ENCODE measurements at places on chromosomes 7 and 10. TPM values are rescaled to one million over a fixed set of nuclear protein-coding genes. Genes with fewer than 3 reads are reported as not detected.
A peak's percentile ranks its signal among the peaks of the same experiment; 100 is the strongest.

Gene SLC13A4
- total RNA-seq = not detected

DNA sequence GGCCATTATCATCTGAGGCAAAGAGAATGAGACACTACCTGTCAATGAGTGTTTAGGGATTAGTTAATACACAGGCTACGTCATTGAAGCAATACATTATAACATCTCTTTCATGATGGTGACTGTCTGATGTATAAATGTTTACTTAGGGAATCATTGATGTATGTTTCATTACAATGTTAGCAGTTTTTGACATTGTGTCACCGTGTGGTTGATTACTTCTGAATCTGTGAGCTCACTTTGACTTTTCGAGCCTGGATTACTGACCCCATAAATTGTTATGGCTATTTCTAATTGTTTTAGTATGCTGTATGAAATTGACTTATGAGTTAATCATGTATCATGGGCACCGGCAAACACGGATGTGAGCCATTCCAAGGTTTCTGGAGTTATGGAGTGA lies 494.0 kb downstream of the MAGI2 start:
- H3K27ac ChIP-seq = no peak overlapping the region
- H3K36me3 ChIP-seq = no peaks in the 10 kb centered on the region
- DNase-seq = no peak
- H3K4me1 ChIP-seq = no peaks in the 10 kb centered on the region

Gene ADCY1
- total RNA-seq = 0.02 TPM

DNA sequence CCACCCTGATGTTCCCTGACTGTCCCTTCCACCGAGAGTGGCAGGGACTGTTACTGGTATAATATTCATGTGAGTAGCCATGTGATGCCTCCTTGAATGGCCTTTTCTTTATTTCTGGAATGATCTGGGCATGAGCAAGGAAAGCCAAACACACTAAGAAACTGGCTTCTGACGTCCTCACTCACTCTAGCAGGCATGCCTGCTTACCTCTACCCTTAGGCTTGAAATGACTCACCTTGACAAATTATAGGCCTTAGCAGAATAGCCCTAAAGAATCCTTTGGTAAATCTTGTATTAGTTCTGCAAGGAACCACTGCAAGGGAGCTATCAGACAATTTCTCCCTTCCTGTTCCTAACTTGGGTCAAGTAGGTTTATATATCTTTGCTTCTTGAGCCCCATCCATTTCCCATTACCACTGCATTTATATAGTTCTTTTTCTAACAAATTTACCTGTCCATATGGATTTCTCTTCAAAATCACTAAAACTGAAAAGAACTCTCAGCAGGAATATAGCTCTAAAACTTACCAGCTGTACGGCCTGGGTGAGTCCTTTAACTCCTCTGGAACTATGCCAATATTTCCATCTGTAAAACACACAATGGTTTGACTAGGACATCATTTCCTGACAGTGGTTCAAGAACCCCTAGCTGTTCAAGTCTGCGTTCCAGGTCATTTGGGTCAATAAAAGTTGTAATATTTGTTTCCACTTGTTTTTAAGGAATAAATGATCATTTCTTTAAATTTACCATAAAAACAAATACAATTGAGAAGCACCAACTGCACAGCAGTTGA lies 13.0 kb upstream of the NDUFA5 start:
- H3K36me3 ChIP-seq = no peaks in the 10 kb centered on the region
- H3K4me1 ChIP-seq = no peaks in the 10 kb centered on the region
- H3K4me3 ChIP-seq = no peak overlapping the region
- no peaks in the 10 kb centered on the region for H3K27me3 ChIP-seq
- DNase-seq = no peak
- H3K27ac ChIP-seq = no peak overlapping the region

GRCh38 chr7:129952653-129953560 lies at the start of gene UBE2H:
Gene UBE2H (minus strand): TSS chr7:129952960. CDS start chr7:129952555, 405 bp downstream.
- peak within 1 kb of the TSS; percentile 80 for H3K27ac ChIP-seq
- H3K4me3 ChIP-seq = peak within 1 kb of the TSS; percentile 63
- no peaks in the 10 kb centered on the region for H3K27me3 ChIP-seq
- no peaks in the 10 kb centered on the region for H3K36me3 ChIP-seq

GRCh38 chr7:24786941-24787340 lies 29.7 kb upstream of the GSDME start:
- H3K27me3 ChIP-seq = no peaks in the 10 kb centered on the region
- DNase-seq = peak; percentile 11
- no peaks in the 10 kb centered on the region for H3K4me1 ChIP-seq
- no peaks in the 10 kb centered on the region for H3K36me3 ChIP-seq
- no peak overlapping the region for H3K4me3 ChIP-seq

GRCh38 chr10:2122431-2123124 lies 385.3 kb upstream of the ADARB2 start:
- DNase-seq = no peak

Gene GDF2
- not detected for total RNA-seq

GRCh38 chr7:139049936-139050335 lies 14.1 kb upstream of the ZC3HAV1L start:
- no peaks in the 10 kb centered on the region for H3K27me3 ChIP-seq
- DNase-seq = no peak
- H3K4me3 ChIP-seq = no peak overlapping the region
- peaks cover 88% of the 10 kb centered on the region for H3K36me3 ChIP-seq

Gene CALHM2
- total RNA-seq = 55.2 TPM

DNA sequence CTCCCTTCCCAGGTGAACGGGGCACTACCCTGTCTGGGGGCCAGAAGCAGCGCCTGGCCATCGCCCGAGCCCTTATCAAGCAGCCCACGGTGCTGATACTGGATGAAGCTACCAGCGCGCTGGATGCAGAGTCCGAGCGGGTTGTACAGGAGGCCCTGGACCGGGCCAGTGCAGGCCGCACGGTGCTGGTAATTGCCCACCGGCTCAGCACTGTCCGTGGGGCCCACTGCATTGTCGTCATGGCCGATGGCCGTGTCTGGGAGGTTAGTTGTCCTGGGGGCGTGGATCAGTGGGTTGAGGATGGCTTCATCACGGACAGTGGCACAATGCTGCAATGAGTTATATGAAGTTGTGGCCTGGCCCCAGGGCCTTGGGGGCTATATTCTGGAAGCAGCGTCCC lies 4.4 kb upstream of the ASIC3 start:
- no peaks in the 10 kb centered on the region for H3K4me1 ChIP-seq
- peaks cover 6% of the 10 kb centered on the region for H3K36me3 ChIP-seq
- DNase-seq = no peak

Gene LIPK
- total RNA-seq = not detected

DNA sequence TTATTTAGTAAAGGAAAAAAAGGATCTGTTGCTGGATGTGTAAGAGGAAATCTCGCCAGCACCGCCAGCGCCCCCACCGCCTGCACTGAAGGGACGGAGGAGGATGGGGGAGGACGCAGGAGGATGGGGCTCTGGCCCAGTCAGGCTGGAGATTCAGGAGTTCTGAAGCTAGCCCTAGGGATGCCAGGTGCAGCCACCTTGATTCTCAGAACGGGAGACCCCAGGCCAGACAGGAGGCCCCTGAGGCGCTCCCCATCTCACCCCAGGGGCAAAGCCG lies 1.3 kb downstream of the CAMK2B start:
- no peaks in the 10 kb centered on the region for H3K4me1 ChIP-seq
- DNase-seq = no peak
- H3K27ac ChIP-seq = no peak overlapping the region
- H3K4me3 ChIP-seq = no peak overlapping the region
- H3K27me3 ChIP-seq = peaks cover 11% of the 10 kb centered on the region

DNA sequence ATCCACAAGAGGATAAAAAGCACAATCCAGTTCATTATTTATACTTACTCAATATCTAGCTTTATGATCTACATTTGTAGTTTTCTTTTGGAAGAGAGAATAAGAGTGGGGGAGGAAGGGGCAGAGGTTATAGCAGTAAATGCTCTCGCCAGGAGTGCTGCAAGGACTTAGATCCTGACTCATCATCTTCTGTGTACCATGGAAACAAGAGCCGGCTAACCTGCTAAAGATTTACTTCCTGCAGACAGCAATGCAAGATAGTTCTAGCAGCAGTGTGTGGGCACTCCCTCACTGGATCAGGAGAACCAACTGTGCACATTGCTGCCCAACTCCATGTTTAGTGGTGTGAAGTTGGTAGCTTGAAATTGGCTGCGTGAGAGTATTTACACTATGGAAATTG lies 47.7 kb upstream of the TRIL start:
- H3K4me3 ChIP-seq = no peak overlapping the region
- no peak overlapping the region for H3K27ac ChIP-seq
- no peak for DNase-seq
- H3K27me3 ChIP-seq = no peaks in the 10 kb centered on the region
- no peaks in the 10 kb centered on the region for H3K4me1 ChIP-seq
- no peaks in the 10 kb centered on the region for H3K36me3 ChIP-seq

DNA sequence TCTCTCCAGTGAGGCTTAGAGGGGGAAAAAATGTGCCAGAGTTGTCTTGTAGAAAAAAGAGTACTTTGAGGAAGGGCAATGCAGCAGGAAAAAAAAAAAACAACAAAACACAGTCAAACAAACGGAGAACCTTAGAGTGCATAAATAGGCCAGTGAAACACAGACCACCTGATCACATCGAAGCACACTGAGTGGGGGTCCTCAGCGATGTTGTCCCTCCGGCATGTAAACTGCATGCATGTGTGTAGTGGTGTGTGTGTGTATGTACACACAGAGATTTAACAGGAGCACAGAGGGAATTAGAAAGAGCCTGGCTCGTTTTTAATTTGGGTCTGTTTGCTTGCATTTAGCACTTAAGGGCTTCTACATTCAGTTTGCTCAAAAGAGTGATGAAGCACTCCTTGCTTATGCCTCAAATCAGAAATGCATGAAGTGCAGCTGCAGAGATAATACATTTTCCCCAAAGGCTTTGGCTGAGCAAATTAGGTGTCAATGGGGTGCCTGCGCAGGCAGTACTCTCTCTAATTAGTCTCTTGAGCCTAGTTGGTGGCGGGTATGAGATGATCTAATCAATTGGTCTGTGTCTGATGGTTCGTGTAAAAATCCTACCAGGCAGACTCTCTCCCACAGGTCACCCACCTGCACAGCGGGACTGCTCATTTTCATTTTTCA lies 62.7 kb upstream of the FZD1 start:
- DNase-seq = no peak
- no peak overlapping the region for H3K27ac ChIP-seq
- H3K36me3 ChIP-seq = no peaks in the 10 kb centered on the region
- no peak overlapping the region for H3K4me3 ChIP-seq
- no peaks in the 10 kb centered on the region for H3K4me1 ChIP-seq
- H3K27me3 ChIP-seq = no peaks in the 10 kb centered on the region

Gene ASB10
- not detected for total RNA-seq

Gene SPDYE1
- 0.18 TPM for total RNA-seq

Gene TMEM176A
- total RNA-seq = not detected

GRCh38 chr7:26910221-26910620 lies 45.8 kb upstream of the SKAP2 start:
- no peaks in the 10 kb centered on the region for H3K27me3 ChIP-seq
- no peaks in the 10 kb centered on the region for H3K4me1 ChIP-seq
- no peaks in the 10 kb centered on the region for H3K36me3 ChIP-seq
- peak; percentile 14 for DNase-seq
- no peak overlapping the region for H3K4me3 ChIP-seq

- H3K4me1 ChIP-seq = peaks cover 3% of the 10 kb centered on the region
- H3K27me3 ChIP-seq = no peaks in the 10 kb centered on the region
- H3K27ac ChIP-seq = no peak overlapping the region
- DNase-seq = no peak
- no peak overlapping the region for H3K4me3 ChIP-seq
These were observed 16.2 kb downstream of the SVIL start for GRCh38 chr10:29618341-29619171.

DNA sequence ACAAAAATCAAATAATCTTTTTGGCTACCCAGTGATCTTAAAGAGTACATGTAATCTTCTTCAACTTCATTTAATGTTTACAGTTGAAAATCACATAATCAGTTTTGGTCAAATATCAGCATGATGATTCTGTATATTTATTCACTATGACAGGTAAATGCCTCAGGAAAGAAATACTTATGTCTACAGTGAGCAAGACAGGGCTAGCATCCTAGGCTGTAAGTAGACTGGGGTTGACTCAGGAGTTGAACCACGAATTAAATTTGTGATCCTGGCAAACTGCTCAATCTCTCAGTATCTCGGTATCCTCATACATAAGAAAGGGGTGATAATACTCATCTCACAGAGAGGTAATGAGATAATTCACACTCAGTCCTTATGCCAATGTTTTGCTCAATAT lies 71.8 kb downstream of the SEMA3D start:
- no peak overlapping the region for H3K27ac ChIP-seq
- DNase-seq = no peak
- no peak overlapping the region for H3K4me3 ChIP-seq
- H3K27me3 ChIP-seq = no peaks in the 10 kb centered on the region
- H3K36me3 ChIP-seq = no peaks in the 10 kb centered on the region

GRCh38 chr10:120555842-120556532 lies 99.0 kb downstream of the PLPP4 start:
- H3K27me3 ChIP-seq = no peaks in the 10 kb centered on the region
- no peaks in the 10 kb centered on the region for H3K36me3 ChIP-seq
- no peak for DNase-seq
- H3K4me1 ChIP-seq = no peaks in the 10 kb centered on the region
- no peak overlapping the region for H3K27ac ChIP-seq
- no peak overlapping the region for H3K4me3 ChIP-seq

GRCh38 chr10:4655879-4656278 lies 170.1 kb upstream of the AKR1E2 start:
- no peak overlapping the region for H3K4me3 ChIP-seq
- no peaks in the 10 kb centered on the region for H3K4me1 ChIP-seq
- no peaks in the 10 kb centered on the region for H3K36me3 ChIP-seq
- DNase-seq = no peak
- no peaks in the 10 kb centered on the region for H3K27me3 ChIP-seq

- H3K4me3 ChIP-seq = no peak overlapping the region
- no peak for DNase-seq
- no peaks in the 10 kb centered on the region for H3K27me3 ChIP-seq
- H3K36me3 ChIP-seq = peaks cover 2% of the 10 kb centered on the region
These were observed 163.8 kb downstream of the RGS10 start for GRCh38 chr10:119378737-119379067.

Gene SLC37A3
- 19.1 TPM for total RNA-seq

DNA sequence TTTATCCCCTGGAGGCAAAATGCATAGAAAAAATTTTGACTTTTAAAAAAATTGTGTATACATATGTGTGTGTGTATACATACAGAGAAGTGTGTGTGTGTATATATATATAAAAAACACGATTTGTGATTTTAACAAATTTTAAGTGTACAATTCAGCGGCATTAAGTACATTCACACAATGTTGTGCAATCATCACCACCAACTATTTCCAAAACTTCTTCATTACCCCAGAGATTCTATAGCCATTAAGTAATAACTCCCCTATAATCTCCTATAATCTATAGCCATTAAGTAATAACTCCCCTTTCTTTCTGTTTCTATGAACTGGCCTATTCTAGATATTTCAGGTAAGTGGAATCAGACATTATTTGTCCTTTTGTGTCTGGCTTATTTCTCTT lies 20.7 kb upstream of the CAMK2B start:
- H3K4me3 ChIP-seq = no peak overlapping the region
- no peaks in the 10 kb centered on the region for H3K27me3 ChIP-seq
- no peak overlapping the region for H3K27ac ChIP-seq
- no peaks in the 10 kb centered on the region for H3K36me3 ChIP-seq
- H3K4me1 ChIP-seq = no peaks in the 10 kb centered on the region

Gene EBLN1
- total RNA-seq = not detected

Gene CALCR
- not detected for total RNA-seq

Gene WDFY4
- 1.7 TPM for total RNA-seq
